ENCODE measurements at places on chromosomes 5 and 9.

GRCh38 chr9:110996436-110997220, 41.6 kb downstream of the LPAR1 start:
- no peak for DNase-seq

- DNase-seq, result no peak
These were observed 117.8 kb upstream of the LHFPL2 start for GRCh38 chr5:78766412-78766762.

DNA sequence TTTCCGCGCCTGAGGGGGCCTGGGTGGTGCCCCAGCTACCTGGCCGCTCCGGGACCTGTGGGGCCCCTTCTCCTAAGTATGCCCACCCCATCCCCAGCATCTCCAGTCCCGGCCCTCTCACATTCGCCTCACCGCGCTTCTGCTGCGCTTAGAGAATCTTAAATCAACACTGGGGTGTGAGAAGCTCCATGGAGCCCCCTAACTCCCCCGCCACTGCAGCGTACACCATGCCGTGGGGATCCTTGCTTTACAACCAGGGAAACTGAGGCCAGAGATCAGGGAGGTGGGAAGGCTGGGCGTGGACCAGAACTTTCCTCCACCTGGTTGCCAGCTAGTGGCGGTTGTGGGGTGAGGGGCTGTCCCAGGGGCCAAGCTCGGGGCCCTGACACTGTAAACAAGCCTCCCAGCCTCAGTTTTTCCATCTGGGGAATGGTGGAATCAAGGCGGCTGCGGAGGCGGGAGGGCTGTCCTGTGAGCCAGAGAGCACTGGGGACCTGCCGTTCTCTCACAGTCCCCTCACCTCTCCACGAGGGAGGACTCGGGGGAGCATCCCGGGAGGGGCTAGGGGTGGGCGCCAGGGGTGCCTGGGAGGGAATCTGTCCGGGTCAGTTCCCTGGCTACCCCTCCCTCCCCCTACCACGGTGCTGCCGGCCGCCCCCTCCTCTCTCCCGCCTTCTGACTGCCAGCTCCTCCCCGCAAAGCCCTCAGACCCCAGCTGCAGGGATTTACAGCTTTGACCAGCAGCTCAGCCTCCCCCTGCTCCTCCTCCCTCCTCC, 161.2 kb downstream of the C9orf50 start:
- no peak for DNase-seq

GRCh38 chr9:104765138-104765537, 1.2 kb downstream of the NIPSNAP3B start:
- no peak for DNase-seq

DNA sequence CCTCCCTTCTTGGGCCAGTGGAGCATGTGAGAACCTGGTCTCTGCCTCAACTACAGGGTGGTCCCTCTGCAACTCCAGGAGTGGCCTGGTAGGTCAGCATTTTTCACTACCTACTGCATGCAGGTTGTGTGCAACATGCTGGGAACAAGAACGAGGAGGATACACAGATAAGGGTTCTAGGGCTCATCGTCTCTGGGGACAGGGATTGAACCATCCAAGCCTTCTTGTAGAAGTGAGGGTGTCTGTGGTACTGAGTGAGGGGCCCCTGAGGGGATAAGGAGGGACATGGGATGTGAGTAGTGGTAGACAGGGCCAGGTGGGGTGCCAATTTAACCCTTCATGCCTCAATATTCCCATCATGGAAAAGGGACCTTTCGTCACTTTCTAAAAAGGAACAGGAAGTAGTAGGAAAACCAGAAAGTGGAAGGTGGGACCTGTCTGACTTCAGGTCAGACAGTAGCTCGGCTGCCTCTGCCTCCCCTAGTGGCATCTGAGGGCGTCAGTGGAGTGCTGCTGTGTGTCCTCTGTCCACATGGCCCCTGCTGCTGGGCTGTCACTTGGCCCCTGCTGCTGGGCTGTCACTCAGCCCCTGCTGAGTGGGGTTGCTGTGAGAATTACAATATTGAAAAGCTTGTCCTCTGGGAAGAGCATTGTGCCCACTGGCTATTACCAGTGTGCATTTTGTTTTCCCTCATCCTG, 48.6 kb upstream of the RNU6ATAC start:
- DNase-seq, result no peak

- DNase-seq, result peak; percentile 5
These were observed 119.6 kb downstream of the SEMA6A start for GRCh38 chr5:116455061-116455460.

DNA sequence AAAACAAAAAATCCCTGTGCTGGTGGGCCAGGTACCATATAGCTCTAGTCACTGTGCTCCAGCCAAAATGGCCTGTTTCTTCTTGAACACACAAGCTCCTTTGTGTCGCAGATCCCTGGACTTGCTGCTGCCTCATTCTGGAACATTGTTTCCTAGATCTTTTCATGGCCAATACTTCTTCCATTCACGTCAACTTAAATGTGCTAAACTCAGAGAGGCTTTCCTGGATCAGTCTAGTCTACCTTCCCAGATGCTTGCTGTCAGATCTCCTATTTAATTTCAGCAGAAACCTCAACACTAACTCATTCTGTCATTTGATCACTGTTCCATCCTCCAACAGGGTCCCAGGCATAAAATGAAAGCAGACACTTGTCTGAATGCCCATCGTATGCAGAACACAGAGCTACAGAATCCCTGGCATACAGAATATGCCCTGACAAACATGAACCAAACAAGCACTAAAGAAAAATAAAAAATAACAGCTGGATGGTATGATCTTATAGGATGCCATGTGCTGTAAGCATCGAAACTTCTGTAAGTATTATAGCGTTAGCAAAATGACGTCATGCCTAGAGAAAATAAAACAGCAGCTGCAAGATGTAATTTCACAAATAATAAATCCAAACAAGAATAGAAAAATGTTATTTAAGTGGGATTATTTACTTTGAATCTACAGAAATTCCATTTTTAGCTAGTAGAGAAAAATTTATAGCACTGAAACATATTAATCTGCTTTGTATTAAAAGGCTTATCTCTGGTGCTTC, 403.7 kb upstream of the DAP start:
- no peak for DNase-seq

DNA sequence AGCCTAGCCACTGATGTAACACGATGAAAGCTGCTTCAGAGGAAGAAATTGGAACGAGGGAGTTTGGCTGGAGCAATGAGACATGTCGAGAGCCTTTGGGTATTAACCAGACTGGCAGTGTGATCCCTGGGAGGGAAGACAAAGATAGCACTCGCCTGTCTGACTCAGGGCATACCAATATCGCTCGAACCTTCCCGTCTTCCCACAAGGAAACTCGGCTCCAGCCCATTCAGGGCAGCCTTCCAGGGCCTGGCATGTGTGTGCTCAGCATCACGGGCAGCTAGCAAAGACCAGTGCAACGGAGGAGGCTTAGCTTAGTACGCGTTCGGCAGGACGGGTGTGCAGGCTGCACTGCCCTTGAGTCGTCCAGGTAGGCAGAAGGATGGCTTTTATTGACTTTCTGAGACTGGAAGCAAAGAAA, 356.9 kb upstream of the WWC1 start:
- no peak for DNase-seq

GRCh38 chr9:132591244-132591643, 8.8 kb downstream of the BARHL1 start:
- no peak for DNase-seq

- peak; percentile 86 for DNase-seq
These were observed 11.9 kb downstream of the CAPSL start for GRCh38 chr5:35926389-35927051.

- no peak for DNase-seq
These were observed 171.2 kb downstream of the CCDC171 start for GRCh38 chr9:15724016-15724415.

- DNase-seq, result no peak
These were observed 73.0 kb upstream of the OLFM1 start for GRCh38 chr9:135014311-135015010.

DNA sequence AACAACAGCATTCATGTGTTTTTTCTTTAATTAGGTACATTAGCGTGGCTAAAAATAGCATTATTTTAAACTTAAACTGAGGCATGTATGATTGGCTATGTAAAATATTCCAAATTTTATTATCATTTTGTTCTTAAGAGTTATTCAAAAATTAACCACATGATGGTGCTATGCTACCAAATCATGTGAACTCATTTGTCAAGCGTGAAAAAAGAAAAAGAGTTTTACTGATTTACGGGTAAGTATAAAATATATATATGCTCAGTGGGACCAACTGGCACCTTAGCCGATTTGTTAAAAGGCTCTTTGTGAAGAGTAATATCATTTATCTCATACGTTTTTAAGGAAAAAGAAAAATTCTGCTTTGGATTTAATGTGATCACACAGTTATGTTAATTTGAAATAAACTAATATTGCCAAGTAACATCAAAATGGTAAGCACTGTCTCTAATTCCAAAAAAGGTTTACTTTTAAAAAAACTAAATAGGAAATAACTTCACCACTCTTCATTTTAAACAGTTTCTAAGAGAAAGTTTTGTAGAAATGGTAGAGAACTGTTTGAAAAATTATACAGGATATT, 1042.3 kb downstream of the CDH12 start:
- DNase-seq, result peak; percentile 20

DNA sequence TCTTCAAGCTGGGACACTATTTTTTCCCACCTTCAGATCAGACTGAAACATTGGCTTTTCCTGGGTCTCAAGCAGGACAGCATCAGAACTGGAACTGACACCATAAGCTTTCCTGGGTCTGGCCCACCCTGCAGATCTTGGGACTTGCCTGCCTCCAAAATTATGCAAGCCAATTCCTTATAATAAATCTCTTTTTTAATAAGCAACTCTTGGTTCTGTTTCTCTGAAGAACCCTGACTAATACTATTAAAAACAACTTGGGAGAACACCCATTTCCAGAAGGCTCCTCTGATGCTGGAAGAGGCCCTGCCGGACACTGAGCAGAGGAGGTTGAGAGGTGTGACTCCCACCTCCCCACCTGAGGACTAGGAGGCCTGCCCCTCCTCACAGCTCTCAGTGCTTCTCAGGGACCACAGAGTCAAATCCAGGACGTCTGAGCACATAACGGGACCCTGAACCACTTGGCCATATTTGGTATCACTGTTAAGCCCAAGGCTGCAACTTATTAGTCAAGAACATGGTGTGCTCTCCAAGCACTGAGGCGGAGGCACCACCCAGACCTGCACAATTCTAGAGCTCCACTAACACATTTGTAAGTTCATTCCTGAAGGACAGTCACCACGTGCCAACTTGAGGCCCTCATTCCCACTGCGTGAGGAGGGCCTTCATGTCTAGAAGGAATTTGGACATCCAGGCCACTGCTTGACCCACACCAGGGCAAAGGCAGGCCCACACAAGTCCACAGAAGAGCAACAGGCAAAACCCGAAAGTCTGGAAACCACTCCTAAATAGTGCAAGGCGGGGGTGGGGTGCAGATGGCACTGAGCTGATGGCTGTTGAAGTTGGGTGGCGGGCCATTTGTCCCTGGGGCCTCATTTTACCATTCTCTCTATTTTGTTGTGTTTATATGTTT, 9.5 kb downstream of the SHC3 start:
- no peak for DNase-seq

- DNase-seq, result no peak
These were observed 80.0 kb upstream of the SAP30L start for GRCh38 chr5:154365823-154366222.

DNA sequence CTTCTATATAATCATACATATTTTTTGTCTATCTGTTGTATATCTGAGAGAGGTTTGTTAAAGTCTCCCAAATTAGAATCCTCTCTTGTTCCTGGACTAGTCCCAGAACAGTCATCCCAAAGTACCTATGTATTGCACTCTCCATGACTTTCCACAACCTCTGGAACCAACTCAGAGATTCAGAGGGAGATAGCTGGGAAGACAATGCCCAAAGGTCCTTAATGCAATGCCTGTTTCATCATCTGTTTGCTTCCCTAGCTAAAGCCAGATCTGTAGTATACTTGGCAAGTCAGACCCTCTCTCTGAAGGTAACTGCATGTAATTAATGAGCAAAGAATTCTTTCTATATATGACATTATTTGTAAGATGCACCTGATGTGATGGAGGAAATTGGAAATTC, 89.4 kb downstream of the ZNF474 start:
- DNase-seq, result no peak

DNA sequence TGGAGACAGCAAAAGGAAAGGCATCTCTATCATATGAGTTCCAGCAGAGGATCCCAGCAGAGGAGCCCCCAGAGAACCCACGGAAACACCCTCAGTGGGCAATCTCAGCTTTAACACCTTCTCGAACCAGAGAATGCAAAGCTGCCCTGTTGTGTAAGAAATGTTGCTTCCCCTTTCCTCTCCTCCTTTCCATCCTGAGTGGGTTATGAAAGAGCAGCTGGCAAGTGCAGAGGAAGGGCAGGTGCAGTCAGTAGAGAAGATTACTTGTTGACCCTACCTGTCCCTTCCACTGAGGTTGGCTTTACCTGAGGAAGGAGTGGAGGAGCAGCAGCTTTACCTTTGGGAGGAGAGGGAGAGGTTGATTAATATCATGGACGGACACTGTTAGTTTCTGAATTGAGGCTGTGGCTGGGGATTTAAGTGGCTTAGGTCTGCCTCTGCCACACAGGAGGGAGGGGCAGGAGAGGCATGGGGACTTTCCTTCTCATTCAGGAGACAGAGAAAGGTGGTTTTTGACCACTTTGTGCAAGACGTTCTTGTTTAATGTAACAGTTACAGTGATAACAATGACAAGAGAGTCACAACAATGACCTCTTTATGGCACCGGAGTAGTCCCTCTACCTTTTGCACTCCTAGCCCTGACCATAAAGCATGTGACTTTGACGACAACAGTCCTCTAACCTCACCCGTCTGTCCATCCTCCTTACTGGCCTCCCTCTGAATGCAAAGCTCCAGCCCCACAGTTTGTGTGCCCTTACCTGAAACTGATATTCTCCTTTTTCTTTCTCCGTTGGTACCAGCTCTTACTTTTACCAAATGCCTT, 254.8 kb downstream of the NSG2 start:
- no peak for DNase-seq

- no peak for DNase-seq
These were observed 69.8 kb downstream of the SLC46A2 start for GRCh38 chr9:112820881-112821280.

- no peak for DNase-seq
These were observed 41.6 kb downstream of the GKAP1 start for GRCh38 chr9:83775932-83776331.

GRCh38 chr9:33044677-33045282, 19.7 kb downstream of the DNAJA1 start:
- DNase-seq, result no peak

DNA sequence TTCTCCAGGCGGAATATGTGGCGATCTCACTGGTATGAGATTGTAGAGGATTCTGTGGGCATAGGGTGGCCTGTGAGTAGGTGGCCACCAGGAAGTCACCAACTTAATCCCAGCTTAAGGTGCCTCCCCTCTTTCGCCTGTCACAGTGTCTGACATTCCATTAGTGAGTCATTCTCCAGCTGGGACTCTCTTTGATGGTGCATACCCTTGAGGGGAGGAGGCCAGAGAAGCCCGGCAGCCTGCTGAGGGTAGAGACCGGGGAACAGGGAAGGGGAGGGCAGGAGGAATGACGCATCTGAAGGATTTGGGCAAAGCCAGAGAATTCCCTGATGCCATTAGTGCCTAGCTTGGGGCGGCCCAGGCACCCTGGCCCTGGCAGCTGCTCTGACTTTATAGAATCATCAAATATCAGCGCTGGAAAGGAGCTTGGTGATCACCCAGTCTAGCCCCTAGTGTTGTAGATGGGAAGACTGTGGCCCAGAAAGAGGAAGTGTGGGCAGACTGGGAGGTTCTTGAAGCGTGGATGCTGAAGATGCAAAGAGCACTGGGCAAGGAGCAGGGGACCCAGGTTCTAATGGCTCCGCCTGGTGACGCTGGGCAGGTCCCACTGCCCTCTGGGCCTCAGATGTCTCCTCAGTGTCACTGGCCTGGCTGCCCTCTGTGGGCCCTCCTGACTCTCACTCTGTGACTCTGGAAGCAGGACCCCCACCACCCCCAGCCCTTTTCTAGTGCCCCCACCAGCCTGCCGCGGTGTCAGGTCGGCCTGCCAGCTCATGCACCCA, 41.4 kb downstream of the DAB2IP start:
- no peak for DNase-seq

All from KBM-7 (cell line).